T-helper 17 cell (primary cell): ENCODE measurements at places on chromosomes 4 and X. TPM values are rescaled to one million over a fixed set of nuclear protein-coding genes. Genes with fewer than 3 reads are reported as not detected.
A peak's percentile ranks its signal among the peaks of the same experiment; 100 is the strongest.

DNA sequence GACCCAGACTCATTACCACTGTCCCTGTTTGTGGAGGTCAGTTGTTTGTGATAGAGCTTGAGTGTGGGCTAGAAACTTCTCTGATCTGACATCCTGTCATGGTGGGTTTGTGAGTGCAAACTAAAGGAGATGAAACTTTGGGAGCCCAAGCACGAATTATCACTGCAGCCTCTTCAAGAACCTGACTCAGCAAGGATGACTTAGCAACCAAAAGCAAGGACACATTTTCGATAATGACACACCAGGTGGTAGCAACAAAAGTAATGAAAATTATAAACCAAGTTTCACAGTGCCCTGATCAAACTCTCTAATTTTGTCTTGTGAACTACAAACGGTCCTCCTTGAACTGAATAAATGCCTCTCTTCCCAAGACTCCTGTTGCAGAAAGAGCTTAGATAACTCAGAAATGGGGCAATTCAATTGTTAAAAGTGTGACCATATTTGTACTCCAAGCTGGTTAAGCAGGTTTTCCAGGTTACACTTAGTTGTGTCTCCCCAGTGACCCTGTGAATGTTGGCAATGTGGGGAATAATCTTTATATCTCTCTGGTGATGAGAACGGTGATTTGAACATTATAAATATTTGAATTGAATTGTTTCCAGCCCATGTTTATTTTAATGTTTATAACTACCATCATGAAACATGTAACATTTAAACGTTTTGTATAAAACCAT lies 52.6 kb upstream of the ATP8A1 start:
- peaks cover 32% of the 10 kb centered on the region for H3K27me3 ChIP-seq
- no peak overlapping the region for H3K27ac ChIP-seq
- no peaks in the 10 kb centered on the region for H3K4me1 ChIP-seq
- no peak overlapping the region for H3K4me3 ChIP-seq

Gene DCLK2
- total RNA-seq = not detected

Gene SOWAHB
- total RNA-seq = not detected

DNA sequence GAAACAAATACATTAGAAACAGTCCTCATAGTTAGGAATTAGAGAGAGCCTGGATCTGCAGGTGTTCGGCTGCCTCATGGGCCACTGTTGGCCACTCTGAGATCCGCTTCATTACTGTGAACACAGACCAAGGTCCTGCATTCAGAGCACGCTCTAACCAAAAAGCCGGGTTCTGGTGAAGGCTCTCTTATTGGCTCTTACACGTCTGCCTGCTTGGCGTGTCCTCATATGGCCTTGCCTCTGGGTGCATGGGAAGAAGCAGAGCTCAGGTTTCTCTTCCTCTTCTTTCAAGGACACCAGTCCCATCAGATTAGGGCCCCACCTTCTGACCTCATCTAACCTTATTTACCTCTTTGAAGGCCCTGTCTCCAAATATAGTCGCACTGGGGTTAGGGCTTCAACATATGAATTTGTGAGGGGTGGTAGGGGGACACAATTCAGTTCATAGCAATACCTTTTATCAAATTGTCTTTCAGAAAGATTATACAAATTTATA lies 37.1 kb upstream of the ELF2 start:
- no peak for DNase-seq
- no peak overlapping the region for H3K27ac ChIP-seq
- no peaks in the 10 kb centered on the region for H3K27me3 ChIP-seq
- H3K36me3 ChIP-seq = no peaks in the 10 kb centered on the region
- H3K4me3 ChIP-seq = no peak overlapping the region

Gene ZAR1
- not detected for total RNA-seq

DNA sequence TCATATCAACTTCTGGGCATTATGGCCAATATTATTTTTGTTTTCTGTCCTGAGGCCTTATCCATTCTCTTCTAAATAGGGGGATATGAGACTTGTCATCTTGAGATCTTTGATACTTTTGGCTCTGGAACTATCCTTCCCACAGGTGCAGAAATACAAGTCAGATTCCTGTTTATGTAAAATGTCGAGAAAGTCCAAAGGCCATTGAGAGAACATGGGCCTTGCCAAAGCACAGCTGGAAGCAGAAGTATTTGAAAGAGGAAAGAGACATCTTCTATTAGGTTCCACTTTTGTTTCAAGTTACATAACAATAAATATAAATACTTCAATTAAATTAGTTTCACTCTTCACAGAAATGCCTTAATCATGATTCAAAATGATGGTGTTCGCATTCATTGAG lies 20.8 kb upstream of the PRSS48 start:
- H3K4me1 ChIP-seq = no peaks in the 10 kb centered on the region
- no peak overlapping the region for H3K27ac ChIP-seq
- H3K27me3 ChIP-seq = peaks cover 16% of the 10 kb centered on the region
- no peak for DNase-seq

- no peaks in the 10 kb centered on the region for H3K36me3 ChIP-seq
- peaks cover 3% of the 10 kb centered on the region for H3K4me1 ChIP-seq
- DNase-seq = no peak
- peaks cover 5% of the 10 kb centered on the region for H3K27me3 ChIP-seq
- H3K4me3 ChIP-seq = no peak overlapping the region
- no peak overlapping the region for H3K27ac ChIP-seq
These were observed 242.7 kb upstream of the ETNPPL start for GRCh38 chr4:109005523-109005922.

DNA sequence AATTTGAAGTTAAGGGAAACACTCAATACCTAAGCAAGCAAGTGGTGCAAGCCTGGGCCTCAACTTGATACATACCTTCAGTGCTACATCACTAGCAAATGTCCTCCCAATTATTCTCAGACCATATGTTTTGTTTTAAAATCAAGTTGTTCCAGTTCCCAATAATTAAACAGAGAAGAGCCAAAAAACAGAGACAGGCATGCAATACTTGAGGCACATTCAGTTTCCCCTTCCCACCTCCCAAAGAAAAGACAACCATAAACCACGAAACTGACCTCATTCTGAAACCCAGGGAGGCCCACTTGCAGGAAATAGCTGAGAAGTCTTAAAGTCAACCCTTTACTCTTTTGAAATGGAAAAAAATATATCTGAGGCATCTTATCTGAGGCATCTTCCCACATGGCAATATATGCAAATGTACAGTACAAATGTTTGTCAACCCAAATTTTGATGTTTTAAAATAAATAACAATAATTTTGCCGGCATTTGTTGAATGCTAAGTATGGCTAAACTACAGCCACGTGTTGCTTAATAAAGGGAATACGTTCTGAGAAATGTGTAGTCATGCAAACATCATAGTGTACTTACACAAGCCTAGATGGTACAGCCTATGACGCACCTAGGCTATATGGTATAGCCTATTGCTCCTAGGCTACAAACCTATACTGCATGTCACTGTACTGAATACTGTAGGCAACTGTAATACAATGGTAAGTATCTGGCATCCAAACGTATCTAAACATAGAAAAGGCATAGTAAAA lies 147.5 kb downstream of the TSPAN5 start:
- no peak overlapping the region for H3K27ac ChIP-seq
- H3K27me3 ChIP-seq = no peaks in the 10 kb centered on the region
- H3K4me3 ChIP-seq = peak overlapping the region; percentile 22
- H3K36me3 ChIP-seq = peaks cover 3% of the 10 kb centered on the region

Gene NAP1L2
- 8.3 TPM for total RNA-seq

GRCh38 chr4:26812049-26812714 lies 48.5 kb upstream of the STIM2 start:
- H3K4me3 ChIP-seq = peak overlapping the region; percentile 63
- DNase-seq = no peak
- no peaks in the 10 kb centered on the region for H3K27me3 ChIP-seq
- H3K4me1 ChIP-seq = peaks cover 7% of the 10 kb centered on the region
- H3K27ac ChIP-seq = peak overlapping the region; percentile 65
- peaks cover 3% of the 10 kb centered on the region for H3K36me3 ChIP-seq

Gene SHROOM4
- total RNA-seq = 0.02 TPM
